Right cardiac atrium (tissue), 5 donors: ENCODE measurements at places on chromosomes 4 and X. TPM values are rescaled to one million over a fixed set of nuclear protein-coding genes. Genes with fewer than 3 reads are reported as not detected.

Gene C4orf51
- total RNA-seq: not detected

DNA sequence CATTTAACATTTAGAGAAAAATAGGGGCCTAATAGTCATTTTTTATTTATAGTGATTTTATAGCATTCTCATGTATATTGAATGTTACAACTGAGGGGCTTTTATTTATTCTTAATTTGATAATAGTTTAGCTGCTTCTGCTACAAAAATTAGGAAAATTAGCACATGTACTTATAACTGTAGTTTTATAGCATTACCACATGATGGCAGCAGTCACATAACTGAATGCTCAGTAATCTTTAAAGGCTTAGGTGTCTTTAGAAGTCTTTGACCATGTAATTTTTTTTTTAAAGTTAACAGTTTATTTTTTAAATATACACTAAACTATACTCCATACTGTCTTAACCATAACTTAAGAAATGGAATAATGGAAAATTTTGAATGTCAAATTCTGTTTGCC lies 136.6 kb downstream of the STAG2 start:
- DNase-seq: no peak

GRCh38 chrX:21781525-21781924 lies 23.6 kb upstream of the SMPX start:
- DNase-seq: no peak

Gene IRS4
- total RNA-seq: not detected

- no peak for DNase-seq
Observed at GRCh38 chr4:145230726-145231125, 50.3 kb upstream of the OTUD4 start.

GRCh38 chrX:42678133-42678532 lies 99.8 kb downstream of the PPP1R2C start:
- peak; percentile 28 for DNase-seq

Gene STOX2
- 17.0 TPM for total RNA-seq

DNA sequence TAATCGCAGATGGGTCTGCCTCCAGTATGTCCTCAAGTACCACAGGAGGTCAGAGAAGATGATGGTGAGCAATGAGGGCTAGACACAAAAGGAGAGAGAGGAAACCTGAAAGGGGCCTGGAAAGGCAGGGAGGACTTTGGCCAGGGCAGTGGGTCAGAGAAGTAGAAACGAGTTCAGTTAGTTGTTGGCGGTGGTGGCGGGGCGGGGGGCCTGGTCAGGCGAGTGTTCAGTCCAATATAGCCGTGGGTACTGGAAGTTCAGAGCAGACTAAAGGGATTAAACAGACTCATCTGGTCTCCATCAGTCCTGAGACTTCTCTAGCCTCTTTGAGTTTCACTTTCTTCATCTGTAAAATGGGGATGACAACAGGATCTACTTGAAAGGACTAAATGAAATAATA lies 90.8 kb downstream of the TSPAN5 start:
- DNase-seq: no peak

DNA sequence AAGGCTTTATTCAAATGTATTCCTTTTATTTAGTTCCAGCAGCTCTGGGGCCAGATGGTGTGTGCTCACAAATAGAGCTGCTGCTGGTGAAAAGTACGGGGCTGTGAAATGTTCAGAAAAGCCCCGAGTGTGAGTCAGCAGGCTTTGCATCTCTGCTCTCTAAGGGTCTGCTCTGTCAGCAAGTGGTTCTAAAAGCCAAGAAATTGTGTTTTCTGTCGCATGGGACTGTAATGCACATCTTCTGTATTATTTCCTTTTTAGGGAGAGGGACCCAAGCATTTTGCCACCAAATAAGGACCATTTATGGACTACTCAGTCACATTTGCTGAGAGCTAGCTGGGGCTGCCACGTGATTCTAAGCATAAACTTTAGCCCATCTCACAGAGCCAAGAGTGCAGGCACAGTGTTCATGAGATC lies 82.9 kb upstream of the NHS start:
- DNase-seq: no peak

DNA sequence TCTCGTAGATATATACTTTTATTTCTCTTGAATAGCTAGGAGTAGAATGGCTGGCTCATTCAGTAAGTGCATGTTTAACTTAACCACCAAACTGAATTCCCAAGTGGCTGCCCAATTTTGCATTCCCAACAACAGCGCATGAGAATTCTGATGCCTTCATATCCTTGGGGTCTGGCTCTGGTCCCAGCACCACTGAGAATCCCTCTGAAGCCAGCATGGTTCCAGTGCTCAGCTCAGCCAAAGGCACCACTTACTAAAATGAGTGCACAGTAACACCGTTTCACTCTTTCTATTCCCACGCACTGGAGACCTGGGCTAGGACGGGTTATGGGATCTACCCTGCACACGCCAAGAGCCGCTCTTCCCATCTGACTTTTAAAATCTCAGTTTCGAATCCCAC lies 60.4 kb downstream of the CASP3 start:
- DNase-seq: no peak

Gene TCEAL2
- total RNA-seq: 20.1 TPM

- DNase-seq: no peak
Observed at GRCh38 chr4:4838051-4838935, 21.2 kb upstream of the MSX1 start.

- no peak for DNase-seq
Observed at GRCh38 chr4:173405840-173406606, 7.1 kb upstream of the SCRG1 start.

Gene SULT1B1
- total RNA-seq: 2.7 TPM

- DNase-seq: no peak
Observed at GRCh38 chrX:13374364-13374763, 54.5 kb upstream of the ATXN3L start.

GRCh38 chr4:158111241-158111640 lies 61.6 kb downstream of the GASK1B start:
- DNase-seq: no peak

GRCh38 chrX:23879380-23880090 lies 28.2 kb downstream of the APOO start:
- DNase-seq: no peak

DNA sequence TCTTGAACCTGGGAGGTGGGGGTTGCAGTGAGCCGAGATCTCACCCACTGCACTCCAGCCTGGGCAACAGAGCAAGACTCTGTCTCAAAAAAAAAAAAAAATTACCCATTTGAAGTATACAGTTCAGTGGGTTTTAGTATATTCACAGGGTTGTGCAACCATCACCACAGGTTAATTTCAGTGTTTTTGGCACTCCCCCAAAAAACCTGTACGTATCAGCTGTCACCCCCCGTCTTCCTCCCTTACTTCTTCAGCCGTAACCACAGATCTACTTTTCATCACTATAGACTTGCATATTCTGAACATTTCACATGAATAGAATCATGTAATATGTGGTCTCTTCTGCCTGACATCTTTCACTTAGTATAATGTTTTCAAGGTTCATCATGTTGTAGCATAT lies 11.7 kb upstream of the PTTG2 start:
- DNase-seq: no peak

Gene THAP6
- total RNA-seq: 21.7 TPM

GRCh38 chr4:16516796-16517439 lies 290.6 kb upstream of the TAPT1 start:
- peak; percentile 51 for DNase-seq

DNA sequence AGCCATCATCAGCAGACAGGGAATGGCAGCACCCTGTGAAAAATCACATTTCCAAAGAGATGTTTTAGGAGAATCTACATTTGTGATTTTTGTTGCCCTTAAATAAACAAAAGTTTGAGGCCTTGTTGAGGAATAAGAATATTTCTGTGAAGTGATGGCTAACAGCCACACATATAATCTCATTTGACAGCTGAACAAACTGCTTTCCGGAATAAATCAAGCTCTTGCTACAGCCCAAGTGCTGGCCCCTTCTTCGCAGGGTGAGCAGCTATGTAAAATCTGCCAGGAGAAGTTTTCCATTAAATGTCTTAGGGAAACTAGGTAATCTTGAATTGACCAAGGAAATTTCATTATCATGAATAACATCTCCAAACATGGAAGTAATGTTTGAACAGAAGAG lies 106.4 kb upstream of the GPM6B start:
- DNase-seq: no peak

Gene CFAP47
- total RNA-seq: not detected

DNA sequence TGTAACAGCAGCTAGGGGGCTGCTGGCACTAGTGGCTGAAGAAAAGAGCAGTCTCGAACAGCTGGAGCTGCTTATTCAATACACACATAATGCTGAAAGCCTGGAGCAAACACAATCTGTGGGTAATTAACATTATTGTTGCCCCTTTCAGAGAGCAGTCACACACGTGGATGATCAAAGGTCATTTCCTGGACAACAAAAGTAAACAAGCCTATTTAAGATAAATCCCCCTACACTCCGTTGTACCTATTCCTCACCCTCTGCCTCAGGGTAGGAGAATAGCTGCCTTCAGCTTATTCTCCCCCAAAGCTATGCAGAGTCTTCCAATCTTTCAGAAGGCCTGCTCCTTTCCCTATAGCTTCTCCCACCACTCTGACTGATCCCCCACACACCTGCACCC lies 803.9 kb downstream of the C4orf33 start:
- DNase-seq: no peak

Gene PDGFRA
- total RNA-seq: 43.7 TPM

DNA sequence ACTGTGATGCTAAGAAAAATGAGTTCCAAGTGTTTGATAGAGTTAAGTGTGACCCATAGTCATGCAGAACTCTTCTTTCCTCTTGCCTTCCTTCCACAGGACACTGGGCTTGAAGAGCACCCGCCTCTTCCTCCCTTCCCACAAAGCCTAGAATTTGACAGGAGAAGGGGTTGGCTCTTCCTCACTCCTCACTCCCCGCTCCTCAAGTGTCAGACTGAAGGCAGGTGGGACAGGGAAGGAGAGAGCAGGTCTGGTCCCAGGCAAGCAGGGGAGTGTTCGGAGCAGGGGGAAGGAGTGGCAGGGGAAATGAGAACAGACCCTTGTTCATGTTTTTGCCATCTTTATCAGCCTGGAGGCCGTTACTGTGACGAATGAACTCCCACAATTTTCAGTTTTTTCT lies 10.7 kb downstream of the MAGED2 start:
- DNase-seq: no peak

DNA sequence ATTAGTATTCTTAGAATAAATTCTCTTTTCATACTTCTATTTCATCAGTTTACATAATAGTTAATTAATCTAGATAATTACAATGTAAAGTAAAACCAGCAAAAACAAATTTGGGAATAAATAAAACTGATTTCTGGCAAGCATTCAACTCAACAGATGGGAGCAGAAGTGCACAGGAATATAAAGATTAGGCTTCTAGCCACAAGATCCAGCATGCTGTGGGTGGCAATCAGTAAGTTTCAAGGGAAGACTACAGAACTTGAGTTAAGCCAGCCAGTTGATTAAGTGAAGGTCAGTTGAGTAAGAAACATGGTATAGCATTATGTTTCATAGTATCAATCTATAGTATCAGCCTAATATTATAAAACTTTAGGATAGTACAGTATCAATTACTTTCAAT lies 324.2 kb upstream of the AADAT start:
- no peak for DNase-seq
